Fibroblast of lung (primary cell): ENCODE measurements at places on chromosomes 5 and 9. TPM values are rescaled to one million over a fixed set of nuclear protein-coding genes. Genes with fewer than 3 reads are reported as not detected.

MED22 gene
- 12.8 and 17.8 TPM in 2 replicates for total RNA-seq

LTC4S gene
- 0.83 and 4.1 TPM in 2 replicates for total RNA-seq

GRCh38 chr9:11749396-11749795, 943.8 kb upstream of the TYRP1 start:
- DNase-seq: no peak

DNA sequence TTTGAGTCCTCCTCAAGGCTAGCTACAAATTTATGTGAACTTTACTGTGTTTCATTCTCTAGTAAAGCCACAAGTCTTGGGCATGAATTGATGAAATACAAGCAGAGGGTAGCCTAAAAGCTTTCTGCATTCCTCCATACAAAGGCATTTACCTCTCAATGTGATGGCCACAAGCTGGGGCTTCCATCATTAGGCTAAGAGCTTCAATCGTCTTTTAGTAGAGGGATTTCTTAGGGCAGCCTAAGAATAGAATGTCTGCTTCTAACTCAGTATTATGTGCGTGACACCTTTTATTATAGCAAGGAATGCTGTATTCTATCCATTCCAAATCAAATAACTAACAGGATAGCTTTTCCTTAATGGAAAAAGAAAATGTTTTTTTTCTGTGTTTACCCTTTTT, 3.7 kb downstream of the PLAC8L1 start:
- no peak for DNase-seq
